ENCODE measurements at places on chromosomes 2 and 18.

- DNase-seq: no peak
These were observed 137.1 kb downstream of the RAB3GAP1 start for GRCh38 chr2:135189148-135189547.

GRCh38 chr2:42924418-42924886 lies 132.1 kb upstream of the HAAO start:
- no peak for DNase-seq

DNA sequence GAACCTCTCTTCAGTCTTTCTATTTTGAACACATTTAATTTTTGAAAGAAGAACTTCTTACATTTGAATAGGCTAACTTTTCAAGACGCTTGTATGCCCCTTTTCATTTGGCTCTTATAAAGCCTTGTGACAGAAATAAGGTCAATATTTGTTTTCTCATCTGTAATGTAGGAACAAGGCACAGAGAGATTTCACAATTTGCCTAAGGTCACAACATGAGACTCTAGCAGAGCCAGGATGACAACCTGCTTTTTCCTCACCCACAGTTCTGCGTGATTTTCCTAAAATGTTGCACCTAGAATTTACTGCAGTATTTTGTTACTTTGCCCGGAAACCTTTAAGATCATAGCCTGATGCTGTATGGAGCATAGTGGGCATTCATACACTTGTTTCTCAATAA lies 67.4 kb downstream of the TXNL1 start:
- DNase-seq: no peak

- DNase-seq: no peak
These were observed 28.7 kb downstream of the CYP26B1 start for GRCh38 chr2:72118951-72119350.

GRCh38 chr2:175403599-175404221 lies 222.2 kb upstream of the ATP5MC3 start:
- DNase-seq: no peak

DNA sequence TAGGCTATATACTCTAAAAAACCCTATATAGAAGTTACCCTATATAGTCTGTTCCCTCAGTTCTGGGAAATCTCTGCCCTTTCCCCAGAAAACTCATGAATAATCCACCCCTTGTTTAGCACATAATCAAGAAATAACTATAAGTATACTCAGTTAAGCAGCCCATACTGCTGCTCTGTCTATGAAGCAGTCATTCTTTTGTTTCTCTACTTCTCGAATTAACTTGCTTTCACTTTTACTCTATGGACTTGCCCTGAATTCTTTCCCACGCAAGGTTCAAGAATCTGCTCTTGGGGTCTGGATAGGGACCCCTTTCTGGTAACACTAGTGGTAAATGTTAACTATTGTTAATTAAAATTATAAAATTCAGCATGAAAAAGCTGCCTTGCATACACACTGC lies 17.4 kb upstream of the AP1S3 start:
- DNase-seq: no peak
